Stimulated activated CD8-positive, alpha-beta memory T cell treated with anti-CD3 and anti-CD28 coated beads, Interleukin-2, amount 100 ng/mL, for 48 hours (primary cell): ENCODE measurements at places on chromosomes 5 and 9.

GRCh38 chr5:54212331-54212730, 98.0 kb downstream of the ARL15 start:
- DNase-seq = no peak

DNA sequence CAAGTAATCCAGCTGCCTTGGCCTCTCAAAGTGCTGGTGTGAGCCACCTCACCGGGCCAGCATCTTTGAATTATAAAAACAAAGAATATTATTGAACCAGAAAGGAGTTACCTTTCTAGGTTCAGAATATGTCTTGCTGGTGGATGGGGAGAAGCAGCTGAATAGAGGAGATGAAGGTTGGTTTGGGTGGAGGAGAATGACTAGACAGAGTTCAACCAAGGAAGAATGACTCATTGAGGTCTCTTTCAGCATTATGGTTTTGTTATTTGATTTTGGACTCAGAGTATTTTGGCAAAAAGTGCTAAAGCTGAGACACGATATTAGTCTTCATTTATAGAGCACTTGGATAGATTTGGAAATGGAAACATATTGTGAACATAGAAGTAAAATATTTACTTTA, 75.2 kb upstream of the MPDZ start:
- no peak for DNase-seq

DNA sequence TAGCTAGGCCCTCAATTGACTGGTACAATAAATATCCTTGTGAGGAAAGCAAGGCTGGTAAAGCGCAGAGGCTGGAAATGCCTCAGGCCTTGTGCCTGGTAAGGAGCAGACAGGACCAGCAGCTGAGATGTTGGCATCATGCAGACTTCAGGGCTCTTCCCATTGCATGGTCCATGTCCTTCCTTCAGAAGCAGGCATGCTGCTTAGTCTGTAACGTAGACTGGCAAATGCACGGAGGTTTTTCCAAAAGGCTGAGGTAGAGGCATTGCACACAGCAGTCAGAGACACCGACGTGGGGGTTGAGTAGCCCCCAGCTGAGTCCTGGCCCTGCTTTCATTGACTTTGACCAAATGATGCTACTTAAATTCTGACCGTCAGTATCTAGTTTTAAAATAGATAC, 87.1 kb downstream of the ADRB2 start:
- no peak for DNase-seq

DNA sequence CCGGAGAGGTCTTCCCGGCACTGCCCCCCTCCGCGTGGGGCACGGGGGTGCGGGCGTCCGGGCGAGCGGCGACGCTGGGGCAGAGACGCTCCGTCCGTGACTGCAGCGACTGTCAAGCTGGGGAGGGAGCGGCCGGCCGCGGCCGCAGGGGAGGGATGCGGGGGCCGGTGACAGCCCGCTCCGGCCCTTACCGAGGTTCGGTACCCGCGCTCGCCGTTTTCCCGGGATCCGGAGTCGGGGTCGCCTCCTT, 400 bp downstream of the KDM4C start:
- DNase-seq = no peak

- no peak for DNase-seq
Measured at GRCh38 chr5:83374547-83374946, 97.0 kb upstream of the VCAN start.

- DNase-seq = no peak
Measured at GRCh38 chr5:148033134-148033533, 30.6 kb upstream of the SPINK5 start.
